ENCODE measurements at places on chromosomes 7 and 10.

DNA sequence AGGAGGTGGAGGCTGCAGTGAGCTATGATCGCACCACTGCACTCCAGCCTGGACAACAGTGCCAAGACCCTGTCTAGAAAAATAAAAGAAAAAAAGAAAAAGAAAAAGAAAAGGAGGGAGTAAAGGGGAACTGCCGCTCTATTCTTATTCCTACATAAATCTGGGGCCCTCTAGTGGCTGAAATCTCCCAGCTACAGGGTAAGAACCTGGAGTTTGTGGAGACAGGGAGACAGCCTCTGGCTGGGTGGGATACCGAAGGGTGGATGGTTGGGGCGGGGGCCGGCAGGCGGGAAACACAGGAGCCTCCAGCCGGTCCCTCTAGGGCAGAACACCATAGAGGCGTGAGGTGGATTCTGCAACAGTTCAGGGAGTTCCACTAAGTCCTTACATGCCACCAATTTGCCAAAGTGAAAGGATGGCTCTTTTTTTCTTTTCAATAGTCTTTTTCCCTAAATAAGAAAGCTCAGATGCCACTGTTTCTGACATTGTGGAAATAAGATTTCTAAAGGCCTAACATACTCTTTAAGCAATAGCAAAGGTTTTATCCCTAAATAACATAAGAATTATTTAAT lies 117.3 kb downstream of the SVIL start:
- DNase-seq: peak; percentile 42

GRCh38 chr7:1401011-1401410 lies 58.3 kb downstream of the MICALL2 start:
- no peak for DNase-seq

GRCh38 chr10:32981760-32982159 lies 23.7 kb upstream of the ITGB1 start:
- peak; percentile 52 for DNase-seq

- DNase-seq: no peak
Observed at GRCh38 chr7:133361806-133362205, 108.9 kb downstream of the EXOC4 start.

DNA sequence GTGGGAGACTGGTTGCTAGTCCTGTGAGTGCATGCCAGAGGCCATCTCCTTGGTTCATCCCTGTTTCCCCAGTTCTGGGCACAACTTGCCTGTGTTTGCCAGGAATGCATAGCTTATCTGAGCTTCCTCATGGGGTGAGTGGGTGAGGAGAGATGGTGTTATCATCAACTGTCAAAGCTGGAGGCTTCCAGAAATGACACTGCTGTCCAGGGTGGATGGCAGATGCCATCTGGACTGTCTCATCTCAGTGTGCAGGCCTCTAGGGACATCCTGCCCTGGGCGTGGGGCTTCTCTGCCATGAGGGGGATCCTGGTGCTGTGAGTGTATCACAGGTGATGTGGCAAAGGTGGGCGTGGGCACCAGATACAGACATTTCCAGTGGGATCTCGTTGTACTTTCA lies 328.6 kb downstream of the DPP6 start:
- DNase-seq: no peak

All from fibroblast of upper back skin (primary cell).